HT1080 (cell line): ENCODE measurements at places on chromosomes 1 and 21. TPM values are rescaled to one million over a fixed set of nuclear protein-coding genes. Genes with fewer than 3 reads are reported as not detected.

GRCh38 chr1:71269179-71269578 is 188.3 kb upstream of the ZRANB2 start:
- no peak for DNase-seq

DNA sequence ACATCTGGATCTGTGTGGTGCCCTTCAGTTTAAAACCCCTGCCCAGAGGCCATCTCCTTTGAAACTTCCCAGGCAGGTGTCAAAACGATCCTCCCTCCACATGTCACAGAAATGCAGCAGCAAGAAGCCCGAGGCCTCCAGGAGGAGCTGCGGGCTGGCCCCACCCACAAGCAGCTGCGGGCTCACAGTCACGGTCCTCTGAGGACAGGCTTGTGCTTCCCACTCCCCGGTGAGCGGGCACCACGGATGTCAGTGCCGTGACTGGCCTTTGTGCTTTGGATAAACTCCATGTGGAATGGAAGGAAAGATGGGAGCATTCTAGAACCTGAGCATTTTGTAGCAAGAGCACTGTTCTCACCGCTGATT is 65.8 kb downstream of the SIK1 start:
- no peak for DNase-seq

The TMEM61 gene
- not detected in 2 replicates for total RNA-seq

- DNase-seq = no peak
Observed at GRCh38 chr1:77817368-77818209, 38.1 kb downstream of the MIGA1 start.

The TCHHL1 gene
- total RNA-seq = not detected in 2 replicates

GRCh38 chr1:163094182-163094581 is 25.0 kb downstream of the RGS4 start:
- DNase-seq = no peak

DNA sequence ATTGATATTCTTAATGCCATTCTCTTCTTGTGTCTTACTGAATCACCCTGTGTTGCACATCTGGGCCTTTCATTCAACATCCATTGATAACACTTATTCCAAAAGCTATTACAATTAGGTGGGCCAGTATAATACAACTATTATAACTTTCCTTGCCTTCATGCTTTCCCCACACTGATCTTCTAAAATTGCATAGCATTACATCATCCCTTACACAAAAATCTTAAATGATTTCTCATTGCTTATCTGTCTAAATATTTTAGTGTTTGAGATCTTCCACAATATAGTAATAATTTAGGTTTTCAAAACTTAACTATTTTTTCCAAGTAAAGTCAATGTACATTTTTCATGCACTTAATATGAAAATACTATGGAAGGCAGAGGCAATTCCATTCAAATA is 1634.1 kb downstream of the PLA2G4A start:
- DNase-seq = no peak

DNA sequence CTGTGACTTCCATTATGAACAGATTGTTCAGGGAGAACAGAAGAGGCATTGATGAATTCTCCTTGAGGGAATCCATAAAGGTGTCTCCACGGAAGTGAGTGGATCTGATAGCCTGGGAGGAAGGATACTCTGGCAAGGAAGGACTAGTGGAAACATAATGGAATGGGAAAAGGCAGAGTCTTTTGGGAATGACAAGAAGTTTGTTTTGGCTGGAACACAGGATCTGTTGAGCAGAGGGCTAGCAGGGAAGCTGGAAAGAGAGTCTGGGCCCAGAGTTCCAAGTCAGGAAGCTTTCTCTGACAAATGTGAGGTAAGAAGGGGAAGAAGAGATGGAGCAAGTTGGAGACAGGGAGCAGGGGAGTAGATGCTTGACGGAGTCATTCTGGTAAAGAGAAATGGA is 8.1 kb downstream of the ADAMTS5 start:
- DNase-seq = no peak

DNA sequence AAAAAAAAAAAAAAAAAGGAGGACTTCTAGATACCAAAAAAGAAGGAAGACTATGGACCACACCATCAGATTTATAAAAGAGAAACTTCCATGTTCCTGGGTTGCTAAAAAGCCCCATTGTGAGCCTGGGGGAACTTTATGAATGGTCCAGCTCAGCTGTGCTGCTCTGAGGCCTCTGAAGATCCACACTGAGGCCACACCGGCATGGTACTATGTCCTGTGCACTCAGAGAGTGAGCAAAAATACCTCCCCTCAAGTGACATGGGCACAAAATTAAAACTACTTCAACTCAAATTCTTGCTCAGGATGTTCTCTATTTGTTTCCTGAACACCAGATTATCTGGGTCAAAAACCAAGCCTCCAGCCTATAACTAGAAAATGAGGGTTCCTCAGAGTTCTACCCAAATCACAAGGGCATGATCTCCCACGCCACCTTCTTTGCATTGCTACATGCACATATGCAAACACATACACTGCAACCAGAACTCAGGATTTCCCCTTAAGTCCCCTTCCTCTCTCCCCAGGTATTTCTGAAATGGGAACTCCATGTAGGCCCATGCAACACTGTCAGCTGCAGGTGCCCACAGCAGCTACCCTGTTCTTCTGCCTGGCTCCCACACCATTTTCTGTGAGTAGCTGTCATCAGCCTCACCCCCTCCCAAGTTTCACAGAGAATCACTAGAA is 94.4 kb downstream of the SH3GLB1 start:
- no peak for DNase-seq

The KTI12 gene
- total RNA-seq = 15.4 and 16.2 TPM in 2 replicates

The FCRLB gene
- 15.4 and 17.0 TPM in 2 replicates for total RNA-seq

DNA sequence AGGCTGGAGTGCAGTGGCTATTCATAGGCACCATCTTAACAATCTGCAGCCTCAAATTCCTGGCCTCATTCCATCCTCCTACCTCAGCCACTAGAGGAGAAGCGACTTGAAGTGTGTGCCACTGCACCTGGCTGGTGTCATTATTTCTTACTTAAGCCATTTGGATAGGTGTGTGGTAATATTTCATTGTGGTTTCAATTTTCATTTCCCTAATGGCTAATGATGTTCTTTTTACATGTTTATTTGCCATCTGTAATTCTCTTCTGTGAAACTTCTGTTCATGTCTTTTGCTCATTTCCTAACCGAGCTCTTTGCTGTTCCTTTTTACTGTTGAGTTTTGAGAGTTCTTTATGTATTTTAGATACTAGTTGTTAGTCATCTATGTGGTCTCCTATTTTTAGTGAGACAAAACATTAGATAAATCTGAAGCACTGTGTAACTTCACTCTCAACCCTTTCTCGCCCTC is 66.8 kb downstream of the SLC27A3 start:
- DNase-seq = no peak

DNA sequence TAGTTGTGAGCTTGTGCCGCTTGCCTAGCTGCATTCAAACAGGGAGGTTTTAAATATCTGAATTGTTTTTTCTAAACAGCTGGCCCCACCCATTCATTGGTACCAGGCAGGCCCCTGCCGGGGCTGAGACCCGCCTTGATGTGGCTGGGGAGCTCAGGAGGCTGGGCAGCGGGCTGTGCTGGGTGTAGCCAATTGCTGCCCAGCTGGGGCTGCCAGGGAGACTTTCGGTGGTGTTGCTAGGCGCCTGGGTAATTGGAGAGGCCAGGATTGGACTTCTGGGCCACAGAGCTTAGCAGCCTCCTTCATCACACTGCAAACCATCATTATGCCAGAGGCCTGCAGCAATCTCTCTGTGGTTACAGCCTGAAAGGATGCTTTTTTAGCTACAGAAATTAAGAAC is 12.2 kb downstream of the RHBDL2 start:
- no peak for DNase-seq

DNA sequence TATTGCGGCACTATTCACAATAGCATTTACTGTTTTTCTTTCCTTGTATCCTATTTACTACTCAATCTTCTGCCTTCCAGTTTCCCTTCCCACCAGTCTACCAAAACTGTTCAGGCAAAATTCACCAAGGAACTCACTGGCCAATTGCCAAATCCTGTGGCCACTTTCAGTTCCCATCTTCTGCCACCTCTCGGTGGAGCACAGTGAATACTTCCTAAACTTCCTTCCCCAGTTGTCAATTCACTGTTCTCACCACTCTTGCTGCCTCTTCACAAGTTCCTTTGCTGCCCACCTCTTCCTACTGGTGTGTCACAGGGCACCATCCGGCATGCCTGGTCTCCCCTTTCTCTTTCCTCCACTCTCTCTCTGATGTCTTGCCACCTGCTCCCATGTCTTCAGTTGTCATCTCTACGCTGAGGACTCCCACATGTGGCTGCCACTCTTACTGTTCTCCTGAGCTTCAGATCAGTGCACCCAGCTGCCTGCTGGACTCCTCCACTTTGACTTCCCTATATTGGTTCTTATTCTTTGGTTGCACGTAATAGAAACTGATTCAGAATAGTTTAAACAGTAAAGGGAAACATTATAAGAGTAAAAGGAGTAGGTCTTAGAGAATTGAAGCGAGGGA is 114.4 kb downstream of the PIK3R3 start:
- DNase-seq = no peak

- no peak for DNase-seq
Observed at GRCh38 chr1:31127266-31127665, 61.7 kb upstream of the PUM1 start.

The RNU1-1 gene
- under 0.01 TPM in 1 of 2 replicates, not detected in the other for total RNA-seq

DNA sequence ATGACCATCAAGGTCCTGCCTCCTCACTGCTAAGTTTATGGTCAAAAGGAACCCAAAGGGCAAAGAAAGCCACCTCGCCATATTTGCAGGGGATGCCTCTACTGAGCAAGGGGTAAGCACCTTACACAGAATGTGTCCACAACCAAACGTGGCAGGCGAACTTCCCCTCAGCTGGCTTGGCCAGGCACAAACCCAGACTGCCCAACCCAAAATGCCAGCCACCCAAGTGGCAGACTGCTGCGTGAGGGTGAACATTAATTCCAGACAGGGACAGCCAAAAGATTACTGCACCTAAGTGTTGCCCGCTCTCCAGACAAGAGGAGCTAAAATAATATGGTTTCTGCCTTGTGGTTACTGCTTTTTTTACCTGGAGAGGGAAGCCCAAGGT is 16.0 kb downstream of the ZNF697 start:
- DNase-seq = no peak
